ENCODE measurements at places on chromosomes 5 and 9.

DNA sequence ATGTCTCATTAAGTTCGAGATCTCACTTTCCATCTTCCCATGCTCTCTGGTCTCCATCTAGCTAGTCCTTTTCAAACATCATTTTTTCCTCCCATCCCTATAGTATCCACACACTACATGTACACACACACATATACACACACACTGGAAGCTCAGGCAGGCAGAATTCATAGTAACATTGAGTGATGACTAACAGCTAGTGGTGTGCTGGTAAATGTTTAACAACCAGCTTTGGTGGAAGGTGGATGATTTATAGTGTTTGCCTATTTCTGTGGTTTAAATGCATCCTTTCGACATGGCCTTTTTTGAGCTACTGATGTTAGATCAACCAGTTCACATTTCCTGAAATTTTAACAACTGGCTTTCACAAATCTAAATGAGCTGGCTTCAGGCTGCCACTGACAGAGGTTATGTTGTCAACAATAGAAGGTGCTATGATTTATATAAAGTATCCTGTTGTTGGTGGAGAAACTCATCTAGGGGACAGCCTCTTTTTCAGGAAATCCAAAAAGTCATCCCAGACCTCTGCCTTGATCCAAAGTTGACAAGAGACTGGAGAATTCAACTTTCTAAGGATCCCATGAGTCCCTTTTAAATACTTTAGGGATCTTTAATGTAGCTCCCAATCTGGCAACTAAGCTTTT is 117.8 kb downstream of the CCDC192 start:
- no peak for DNase-seq

GRCh38 chr5:126044931-126045565 is 378.2 kb upstream of the GRAMD2B start:
- no peak for DNase-seq

DNA sequence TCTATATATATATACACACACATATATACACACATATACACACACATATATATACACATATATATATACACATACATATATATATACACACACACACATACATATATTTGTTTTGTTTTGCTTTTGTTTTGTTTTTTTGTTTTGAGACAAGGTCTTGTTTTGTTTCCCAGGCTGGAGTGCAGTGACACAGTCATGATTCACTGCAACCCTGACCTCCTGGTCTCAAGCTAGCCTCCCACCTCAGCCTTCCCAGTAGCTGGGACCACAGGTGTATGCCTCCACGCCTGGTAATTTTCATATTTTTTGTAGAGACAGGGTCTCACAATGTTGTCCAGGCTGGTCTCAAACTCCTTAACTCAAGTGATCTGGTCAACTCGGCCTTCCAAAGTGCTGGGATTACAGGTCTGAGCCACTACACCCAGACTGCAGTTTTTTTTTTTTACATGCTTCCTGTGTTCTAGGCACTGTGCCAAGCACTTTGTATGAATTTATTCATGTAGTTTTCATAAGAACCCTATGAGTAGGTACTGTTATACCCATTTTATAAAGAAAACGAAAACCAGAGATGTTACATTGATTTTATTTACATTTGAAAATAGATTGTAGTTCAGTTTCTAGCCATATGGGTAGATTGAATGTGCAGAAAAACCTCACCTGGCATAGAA is 120.7 kb downstream of the PBX3 start:
- DNase-seq, result no peak

GRCh38 chr9:125430161-125431011 is 168.8 kb downstream of the GAPVD1 start:
- DNase-seq, result no peak

- DNase-seq, result no peak
Observed at GRCh38 chr5:74452856-74453255, 187.7 kb downstream of the ENC1 start.

- DNase-seq, result no peak
Observed at GRCh38 chr5:119427060-119427459, 25.2 kb upstream of the HSD17B4 start.

DNA sequence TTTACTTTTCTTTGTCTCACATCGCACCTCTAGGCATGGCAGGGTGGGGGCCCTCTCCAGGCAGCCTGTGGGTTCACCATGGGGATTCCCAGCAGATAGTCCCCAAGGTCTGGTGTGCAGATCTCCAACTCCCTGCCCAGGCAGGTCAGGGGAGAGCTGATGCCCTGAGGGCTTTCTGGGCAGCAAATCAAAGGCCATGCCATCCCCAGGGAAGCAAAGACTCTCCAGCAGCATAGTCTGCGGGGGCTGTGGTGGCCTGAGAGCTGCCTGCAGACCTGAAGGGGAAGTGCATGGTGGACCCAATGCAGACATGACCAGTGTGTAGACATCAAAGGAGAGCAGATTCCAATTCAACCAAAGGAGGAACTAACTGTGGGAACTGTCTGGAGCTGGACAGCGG is 7.7 kb downstream of the NEURL1B start:
- DNase-seq, result peak; percentile 36

GRCh38 chr5:127826011-127826410 is 122.8 kb downstream of the CCDC192 start:
- no peak for DNase-seq

- peak; percentile 94 for DNase-seq
Observed at GRCh38 chr5:42813533-42813932, 1.8 kb upstream of the SELENOP start.

DNA sequence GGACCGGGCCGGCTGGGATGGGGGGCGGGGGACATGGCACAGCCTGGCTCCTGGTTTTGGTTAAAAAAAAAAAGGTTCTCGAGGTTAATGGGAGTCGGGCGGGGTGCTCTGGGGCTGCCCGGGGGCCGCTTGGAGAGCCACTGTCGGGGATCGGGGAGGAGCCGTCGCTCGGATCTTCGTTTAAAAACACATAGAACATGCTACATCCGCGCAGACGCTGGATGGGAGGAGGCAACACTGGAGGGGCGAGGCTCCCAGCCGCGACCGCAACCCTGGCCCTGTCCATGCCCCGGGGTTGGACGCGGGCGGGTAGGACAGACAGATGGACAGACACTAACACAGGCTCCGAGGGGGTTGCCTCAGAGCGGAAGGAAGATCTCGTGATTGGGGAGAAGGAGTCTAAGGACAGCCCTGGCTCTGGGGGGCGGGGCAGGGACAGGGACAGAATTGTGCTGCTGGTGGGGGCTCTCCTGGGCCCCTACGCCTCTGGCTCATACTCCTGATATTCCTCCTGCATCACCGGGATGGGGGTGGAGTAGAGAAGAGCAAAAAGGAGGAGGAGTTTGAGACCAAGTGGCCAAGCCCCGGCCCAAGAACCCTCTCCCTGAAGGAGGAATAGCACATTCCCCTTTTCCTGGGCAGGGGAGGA is 9.9 kb downstream of the SNCB start:
- DNase-seq, result no peak

GRCh38 chr9:104256031-104256695 is 162.1 kb downstream of the SMC2 start:
- no peak for DNase-seq

DNA sequence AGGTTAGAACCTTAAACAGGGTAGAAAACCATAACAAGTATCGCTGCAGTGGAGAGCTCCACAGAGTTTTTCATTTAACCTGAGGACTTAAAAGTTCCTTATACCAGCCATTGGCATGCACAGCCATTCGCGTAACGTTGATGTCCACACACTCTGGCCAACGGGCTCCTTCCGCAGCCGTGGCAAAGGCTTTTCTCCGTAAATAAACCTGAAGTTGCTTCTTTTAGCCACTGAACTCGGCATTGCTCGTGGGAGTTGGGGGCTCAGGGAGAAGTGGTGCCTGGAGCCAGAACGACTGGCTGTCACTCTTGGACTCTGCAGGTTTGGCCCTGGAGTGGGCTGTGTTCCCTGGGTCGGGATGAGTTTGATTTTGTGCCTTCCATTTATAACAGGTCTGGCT is 125.9 kb upstream of the LMX1B start:
- no peak for DNase-seq

DNA sequence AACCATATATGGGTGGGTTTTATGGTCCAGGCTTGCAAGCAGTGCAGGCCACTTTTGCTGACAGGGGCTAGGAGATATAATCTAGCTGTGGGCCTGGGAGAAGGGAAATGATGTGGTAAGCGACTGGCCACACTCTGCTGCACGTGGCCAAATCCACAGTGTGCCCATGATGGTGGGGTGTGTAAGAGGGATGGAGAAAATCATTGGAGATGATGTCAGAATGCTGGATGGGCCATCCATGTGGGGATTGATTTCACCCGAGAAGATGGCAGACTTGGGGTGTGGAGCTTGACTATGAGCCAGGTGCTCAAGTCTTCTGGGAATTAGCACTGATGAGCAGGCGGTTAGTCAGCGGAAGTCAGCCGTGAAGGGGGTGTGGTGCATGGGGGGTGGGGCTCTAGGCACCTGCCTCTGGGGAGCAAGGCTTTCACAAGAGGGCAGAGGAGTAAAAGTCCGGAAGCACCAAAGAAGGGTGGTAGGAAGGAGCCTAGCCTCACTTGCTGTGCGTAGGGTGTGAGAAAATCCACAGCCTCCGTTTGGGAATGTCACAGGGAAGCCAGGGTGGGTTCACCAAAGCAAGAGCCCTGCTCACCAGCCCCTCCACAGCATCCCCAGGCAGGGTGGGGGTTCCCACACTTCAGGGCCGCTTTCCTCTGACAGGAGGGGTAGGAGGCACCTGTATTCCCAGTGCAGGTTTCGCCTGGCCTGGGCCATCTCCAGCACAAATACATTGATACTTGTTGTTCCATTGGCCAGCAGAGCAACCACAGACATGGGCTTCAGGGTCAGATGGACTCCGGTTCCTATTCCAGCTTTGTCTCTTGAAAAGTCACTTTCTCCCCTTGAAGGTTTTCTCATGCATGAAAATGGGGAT is 44.5 kb upstream of the ANGPTL2 start:
- no peak for DNase-seq

DNA sequence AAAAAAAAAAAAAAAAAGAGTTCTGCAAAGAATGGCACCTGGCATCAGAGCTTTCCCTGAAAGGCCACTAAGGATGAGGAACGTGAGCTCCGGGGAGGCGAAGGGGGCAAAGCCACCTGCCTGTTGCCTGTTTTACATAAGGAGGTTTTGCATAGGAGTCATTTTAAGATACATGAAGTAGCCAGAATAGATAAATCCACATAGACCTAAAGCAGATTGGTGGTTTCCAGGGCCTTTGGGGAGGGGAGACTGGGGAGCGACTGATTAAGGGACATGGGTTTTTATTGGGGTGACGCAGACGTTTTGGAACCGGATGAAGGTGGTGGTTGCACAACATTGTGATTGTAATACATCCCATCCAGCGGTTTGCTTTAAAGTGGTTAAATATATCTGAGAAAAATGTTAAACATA is 7.1 kb downstream of the NEK6 start:
- no peak for DNase-seq

DNA sequence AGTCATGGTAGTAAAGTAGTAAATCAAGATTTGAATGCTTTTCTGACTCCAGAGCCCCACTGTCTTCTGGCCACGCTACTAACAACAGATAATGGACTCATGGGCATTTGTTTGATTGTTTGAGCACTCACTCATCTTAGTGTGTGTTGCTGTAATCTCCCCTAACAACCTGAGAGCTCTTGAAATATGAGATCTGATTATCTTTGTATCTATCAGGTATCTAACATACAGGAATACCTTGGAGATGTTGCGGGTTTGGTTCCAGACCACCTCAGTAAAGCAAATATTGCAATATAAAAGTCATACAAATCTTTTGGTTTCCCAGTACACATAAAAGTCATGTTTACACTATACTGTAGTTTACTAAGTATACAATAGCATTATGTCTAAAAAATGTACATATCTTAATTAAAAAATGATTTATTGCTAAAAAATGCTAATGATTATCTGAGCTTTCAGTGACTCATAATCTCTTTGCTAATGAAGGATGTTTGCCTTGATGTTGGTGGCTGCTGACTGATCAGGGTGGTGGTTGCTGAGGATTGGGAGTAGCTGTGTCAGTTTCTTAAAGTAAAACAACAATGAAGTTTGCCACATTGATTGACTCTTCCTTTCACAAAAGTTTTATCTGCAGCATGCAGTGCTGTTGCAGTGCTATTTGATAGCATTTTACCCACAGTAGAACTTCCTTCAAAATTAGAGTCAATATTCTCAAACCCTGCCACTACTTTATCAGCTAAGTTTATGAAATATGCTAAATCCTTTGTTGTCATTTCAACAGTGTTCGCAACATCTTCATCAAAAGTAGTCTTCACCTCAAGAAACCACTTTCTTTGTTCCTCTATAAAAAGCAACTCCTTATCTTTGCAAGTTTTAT is 92.2 kb downstream of the ZNF462 start:
- no peak for DNase-seq

- DNase-seq, result no peak
Observed at GRCh38 chr5:80165452-80165851, 90.4 kb downstream of the SERINC5 start.

DNA sequence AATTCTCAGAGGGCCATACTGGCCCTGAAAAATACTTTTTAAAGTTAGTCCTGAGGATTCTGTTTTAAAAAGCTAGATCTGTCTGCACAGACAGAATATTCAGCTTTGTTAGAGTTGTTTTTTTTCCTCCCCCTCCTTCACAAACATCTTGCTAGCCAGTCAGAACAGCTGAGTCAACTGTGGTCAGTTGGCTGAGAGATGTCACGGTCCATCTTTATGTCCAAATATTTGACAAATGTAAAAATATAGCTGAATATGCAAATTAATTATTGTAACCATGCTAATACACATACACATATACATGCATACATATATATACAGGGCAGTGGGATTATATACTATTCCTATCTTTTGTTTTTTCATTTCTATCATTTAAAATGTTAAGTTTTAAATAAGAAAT is 33.9 kb downstream of the UNC13B start:
- DNase-seq, result no peak

DNA sequence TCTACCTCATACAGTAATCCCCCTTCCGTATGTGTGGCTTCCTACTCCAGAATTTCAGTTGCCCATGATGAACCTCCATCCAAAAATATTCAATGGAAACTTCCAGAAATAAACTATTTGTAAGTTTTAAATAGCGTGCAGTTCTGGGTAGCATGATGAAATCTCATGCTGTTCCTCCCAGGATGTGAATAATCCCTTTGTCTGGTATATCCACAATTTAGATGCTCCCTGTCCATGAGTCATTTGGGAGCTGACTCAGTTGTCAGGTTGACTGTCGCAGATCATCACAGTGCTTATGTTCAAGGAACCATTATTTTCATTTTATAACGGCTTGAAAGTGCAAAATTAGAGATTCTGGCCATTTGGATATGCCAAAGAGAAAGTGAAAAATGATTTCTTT is 290.1 kb upstream of the CDH9 start:
- no peak for DNase-seq

GRCh38 chr5:579211-579610 is 32.9 kb upstream of the CEP72 start:
- DNase-seq, result no peak

DNA sequence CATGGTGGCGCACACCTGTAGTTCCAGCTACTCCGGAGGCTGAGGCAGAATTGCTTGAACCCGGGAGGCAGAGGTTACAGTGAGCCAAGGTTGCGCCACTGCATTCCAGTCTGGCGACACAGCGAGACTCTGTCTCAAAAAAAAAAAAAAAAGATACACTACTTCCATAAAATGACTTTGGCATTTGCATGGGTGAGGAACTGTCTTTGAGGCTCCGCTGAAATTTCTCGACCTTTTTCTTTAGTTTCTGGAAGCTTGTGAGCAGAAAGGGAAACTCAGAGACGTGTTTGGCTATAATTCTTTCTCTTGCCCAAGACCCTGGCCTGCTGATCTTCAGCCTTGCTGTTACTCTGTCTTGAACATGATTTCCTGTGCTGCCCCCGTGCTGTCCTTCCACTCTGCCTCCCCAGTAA is 37.3 kb downstream of the SPIN1 start:
- peak; percentile 30 for DNase-seq

GRCh38 chr9:108761655-108762347 is 94.0 kb downstream of the ACTL7B start:
- peak; percentile 75 for DNase-seq

Measured in ELF-1 (cell line).